ENCODE measurements at places on chromosomes 1 and 21.
A peak's percentile ranks its signal among the peaks of the same experiment; 100 is the strongest.

- no peak for DNase-seq
Observed at GRCh38 chr1:112322983-112323678, 72.9 kb upstream of the CTTNBP2NL start.

DNA sequence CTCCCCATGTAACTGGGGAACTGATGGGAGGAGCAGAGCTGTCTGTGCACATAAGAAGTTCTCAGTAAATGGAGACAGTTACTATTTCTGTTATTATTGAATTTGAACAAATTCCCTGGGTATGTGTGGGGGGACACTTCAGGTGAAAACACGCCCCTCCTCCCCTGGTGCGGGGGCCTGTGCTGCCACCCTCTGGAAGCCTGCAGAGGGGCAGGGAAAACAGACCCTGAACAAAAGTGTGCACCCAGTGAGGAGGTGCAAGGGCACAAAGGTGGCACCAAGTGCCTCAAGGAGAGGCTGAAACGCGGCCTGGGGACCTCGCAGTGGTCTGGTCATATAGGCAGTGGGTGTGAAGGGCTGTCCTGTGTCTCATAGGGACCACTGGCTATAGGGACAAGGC, 18.2 kb upstream of the NADK start:
- DNase-seq = peak; percentile 36

GRCh38 chr1:172453153-172453545, 9.3 kb upstream of the PIGC start:
- DNase-seq = no peak

DNA sequence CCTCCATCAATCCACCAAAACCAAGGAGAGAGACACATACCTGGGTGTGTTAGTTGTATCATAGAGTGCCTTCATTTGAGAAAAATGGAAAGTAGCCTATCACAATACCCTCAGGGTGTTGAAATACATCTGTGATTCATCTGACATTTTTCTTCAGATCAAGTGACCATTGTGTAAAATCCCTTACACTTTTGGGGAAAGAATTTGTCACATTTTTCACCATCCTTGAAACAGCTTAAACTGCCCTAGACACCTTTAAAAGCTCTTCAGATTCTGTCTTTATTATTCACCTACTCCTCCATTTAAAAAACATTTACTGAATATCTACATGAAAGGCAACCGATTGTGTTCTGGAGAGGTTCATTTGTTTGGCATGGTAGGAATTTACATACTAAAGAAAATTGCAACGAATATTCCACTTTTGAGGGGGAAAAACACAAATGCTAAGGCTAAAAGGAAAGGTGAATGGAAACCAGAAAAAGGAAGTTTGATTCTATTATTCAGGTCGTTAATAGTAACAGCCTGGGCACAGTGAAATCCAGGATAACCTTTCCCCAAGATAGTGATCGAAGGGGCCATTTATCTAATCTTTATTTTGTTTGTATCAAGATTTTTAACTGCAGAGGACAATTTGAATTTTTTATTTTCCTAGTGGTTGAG, 70.4 kb upstream of the SAMSN1 start:
- no peak for DNase-seq

DNA sequence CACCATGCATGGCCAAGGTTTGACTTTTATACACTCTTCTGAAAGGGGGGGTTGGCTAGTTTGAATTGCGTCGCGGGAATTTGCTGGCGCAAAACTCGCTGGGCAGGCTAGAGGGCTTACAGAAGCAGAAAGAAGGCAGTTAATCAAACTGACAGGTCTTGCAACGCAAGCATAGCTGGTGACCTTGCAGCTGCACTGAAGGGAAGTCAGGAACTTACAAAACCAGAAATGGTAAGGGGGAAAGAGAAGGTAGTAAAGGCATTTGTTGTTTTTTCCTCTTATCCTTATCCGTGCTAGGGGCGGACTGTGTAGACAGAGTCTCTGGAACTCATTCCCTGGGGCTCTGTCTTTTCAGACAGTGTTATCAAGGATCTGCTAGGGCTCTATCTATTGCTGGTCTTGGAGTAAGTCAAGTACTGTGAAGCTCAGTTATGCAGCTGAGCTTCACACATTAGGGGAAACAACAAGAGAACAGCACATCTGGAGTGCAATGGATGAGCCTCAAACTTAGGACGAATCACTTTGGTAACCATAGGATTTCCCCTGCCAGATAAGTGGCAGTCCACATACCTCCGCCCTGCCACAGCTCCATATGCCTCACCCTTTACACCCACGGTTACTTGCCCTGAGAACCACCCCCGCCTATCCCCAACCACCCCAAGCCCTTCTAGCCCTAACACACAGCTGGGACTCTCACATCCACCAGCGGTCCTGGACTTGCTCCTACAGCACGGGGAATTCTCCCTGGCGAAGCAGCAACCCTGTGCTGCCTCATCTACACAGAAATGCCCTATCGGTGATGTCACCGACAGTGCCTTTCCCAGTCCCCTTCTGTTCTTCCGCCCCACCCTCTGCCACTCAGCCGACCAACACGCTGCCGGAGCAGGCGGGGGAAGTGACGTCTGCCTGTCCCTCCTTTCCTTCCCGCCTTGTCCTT, 251.4 kb downstream of the FAM72C start:
- DNase-seq = no peak

DNA sequence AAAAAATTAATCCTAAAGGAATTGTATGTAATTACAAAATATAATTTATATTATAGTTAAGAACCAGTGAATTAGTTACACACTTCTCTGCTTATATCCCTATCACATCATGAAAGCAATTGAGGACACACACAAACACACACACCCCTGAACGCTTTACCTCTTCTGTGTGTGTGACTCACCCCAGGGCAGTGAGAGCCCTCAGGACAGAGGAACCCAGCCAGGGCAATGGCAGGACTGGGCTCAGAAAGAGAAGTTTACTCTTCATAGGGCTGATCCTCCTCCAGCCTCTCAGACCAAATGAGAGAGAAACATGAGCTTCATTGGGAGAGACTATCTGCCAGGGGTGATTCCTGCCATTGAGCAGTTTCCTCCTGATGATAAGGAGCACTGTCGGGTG, 38.1 kb downstream of the SLC44A3 start:
- DNase-seq = no peak

DNA sequence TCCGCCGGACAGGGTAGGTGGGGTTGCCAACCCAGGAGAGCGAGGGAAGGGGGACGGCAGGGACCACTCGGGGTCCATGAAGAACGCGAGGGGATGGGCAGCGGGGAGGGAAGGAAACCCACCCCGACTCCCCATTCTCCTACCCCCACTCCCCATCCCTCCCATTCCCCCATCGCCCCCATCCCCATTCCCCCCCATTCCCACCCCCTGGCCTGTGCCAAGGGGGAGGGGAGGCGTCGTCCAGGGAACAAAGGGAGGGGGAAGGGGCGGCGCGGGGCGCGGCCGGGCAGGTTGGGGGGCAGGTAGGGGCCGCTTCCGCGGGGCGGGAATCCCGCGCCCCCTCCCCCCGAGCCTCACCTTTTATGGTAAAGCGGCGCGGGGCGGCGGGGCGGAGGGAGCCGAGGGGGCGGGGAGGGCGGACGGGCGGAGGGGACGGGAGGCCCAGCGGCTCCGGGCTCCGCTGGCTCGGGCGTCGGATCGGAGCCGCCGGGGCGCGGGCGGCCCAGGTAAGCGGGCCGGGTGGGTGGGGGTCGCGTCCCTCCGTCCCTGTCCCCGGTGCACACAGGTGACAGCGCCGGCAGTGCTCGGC, at the start of gene FBLIM1:
TSS of gene FBLIM1 (plus strand) at position 453 of the 589 bp plus-strand sequence. CDS start 6,189 bp downstream, outside the sequence.
- DNase-seq = no peak

- DNase-seq = no peak
Observed at GRCh38 chr21:19565587-19565986, 1162.0 kb upstream of the TMPRSS15 start.

- no peak for DNase-seq
Observed at GRCh38 chr21:32278103-32278502, 746 bp downstream of the MIS18A start.
